ENCODE measurements at places on chromosomes 4 and X. TPM values are rescaled to one million over a fixed set of nuclear protein-coding genes. Genes with fewer than 3 reads are reported as not detected.

DNA sequence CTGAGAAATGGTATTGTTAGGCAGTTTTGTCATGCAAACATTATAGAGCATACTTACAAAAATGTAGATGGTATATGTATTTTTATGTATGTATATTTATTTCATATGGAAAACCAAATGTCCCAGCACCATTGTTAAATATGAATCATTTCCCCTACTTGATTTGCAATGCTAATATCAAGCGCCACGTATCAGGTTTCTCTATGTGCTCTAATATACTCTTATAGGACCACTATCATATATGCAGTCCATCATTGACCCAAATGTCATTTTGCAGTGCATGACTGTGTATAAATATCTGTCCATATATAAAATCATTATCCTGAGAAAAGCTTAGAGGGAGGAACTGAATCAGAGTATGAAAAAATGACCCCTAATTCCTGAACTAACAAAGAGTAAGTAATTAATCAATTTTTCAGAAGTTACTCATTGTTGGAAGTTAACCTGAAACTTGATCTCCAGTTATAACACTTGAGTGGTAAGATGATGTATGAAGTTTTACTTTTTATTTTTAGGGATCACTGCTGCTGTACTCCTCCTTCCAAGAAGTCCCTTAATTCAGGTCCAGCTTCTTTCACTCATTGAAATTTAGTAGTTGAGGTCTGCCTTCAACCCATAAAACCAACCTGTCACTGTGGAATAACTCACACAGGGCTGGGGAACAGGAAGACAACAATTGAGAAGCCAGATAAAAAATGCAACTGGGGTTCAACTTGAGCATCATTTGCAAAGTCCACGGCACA lies 134.8 kb upstream of the LDB2 start:
- H3K27me3 ChIP-seq: no peaks in the 10 kb centered on the region
- no peak overlapping the region for H3K27ac ChIP-seq
- DNase-seq: no peak
- H3K4me3 ChIP-seq: no peak overlapping the region

DNA sequence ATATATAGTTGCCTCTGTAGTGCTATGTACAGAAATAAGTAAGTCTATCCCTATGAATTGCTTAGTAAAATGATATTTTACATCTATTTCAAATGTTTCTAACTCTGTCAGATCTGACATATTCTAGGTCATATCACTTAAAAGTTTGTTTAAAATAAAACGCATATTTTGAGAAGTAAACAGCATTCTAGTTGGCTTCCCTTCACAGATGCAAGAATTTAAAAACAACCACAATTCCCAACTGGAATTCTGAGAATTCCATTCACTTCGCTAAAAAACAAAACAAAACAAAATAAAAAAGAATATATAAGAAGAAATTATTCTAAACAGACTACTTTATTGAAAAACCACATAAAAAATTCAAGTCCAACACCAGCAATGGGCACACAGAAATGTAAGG lies 126.0 kb downstream of the PPP3CA start:
- no peak overlapping the region for H3K4me3 ChIP-seq
- H3K36me3 ChIP-seq: no peaks in the 10 kb centered on the region
- H3K27me3 ChIP-seq: no peaks in the 10 kb centered on the region

GRCh38 chrX:132740316-132741123 lies 217.9 kb downstream of the HS6ST2 start:
- no peaks in the 10 kb centered on the region for H3K27me3 ChIP-seq
- H3K4me3 ChIP-seq: no peak overlapping the region
- H3K27ac ChIP-seq: no peak overlapping the region
- DNase-seq: no peak
- H3K36me3 ChIP-seq: no peaks in the 10 kb centered on the region

DNA sequence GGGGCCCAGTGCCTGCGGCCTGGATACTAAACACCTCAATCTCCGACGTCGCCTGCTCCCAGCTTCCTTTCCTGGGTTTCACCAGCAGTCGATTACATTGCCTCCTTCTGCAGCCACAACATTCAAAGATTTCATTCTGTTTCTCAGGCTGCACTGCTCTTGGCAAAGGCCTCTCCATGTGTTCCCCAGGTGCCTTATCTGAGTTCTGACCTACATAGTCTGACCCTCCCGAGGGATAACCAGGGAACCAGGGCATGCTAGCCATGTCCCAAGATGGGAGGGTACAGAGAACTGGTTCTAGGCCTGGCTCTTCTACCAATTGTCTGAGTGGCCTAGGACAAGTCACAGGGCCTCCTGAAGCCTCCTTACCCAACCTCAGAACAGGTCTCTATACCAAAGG lies 62.2 kb upstream of the ACSL1 start:
- H3K36me3 ChIP-seq: no peaks in the 10 kb centered on the region
- no peak overlapping the region for H3K27ac ChIP-seq
- H3K27me3 ChIP-seq: no peaks in the 10 kb centered on the region
- no peak overlapping the region for H3K4me3 ChIP-seq

- H3K36me3 ChIP-seq: no peaks in the 10 kb centered on the region
- peaks cover 4% of the 10 kb centered on the region for H3K27me3 ChIP-seq
- no peak overlapping the region for H3K4me3 ChIP-seq
- DNase-seq: no peak
These were observed 76.9 kb upstream of the GPM6B start for GRCh38 chrX:13893826-13894225.

- no peak overlapping the region for H3K4me3 ChIP-seq
- DNase-seq: no peak
- no peaks in the 10 kb centered on the region for H3K27me3 ChIP-seq
- no peak overlapping the region for H3K27ac ChIP-seq
These were observed 56.7 kb downstream of the ADGRG2 start for GRCh38 chrX:19065535-19065934.

The CDKL2 gene
- total RNA-seq: 1.1 TPM

The GABRQ gene
- total RNA-seq: not detected

DNA sequence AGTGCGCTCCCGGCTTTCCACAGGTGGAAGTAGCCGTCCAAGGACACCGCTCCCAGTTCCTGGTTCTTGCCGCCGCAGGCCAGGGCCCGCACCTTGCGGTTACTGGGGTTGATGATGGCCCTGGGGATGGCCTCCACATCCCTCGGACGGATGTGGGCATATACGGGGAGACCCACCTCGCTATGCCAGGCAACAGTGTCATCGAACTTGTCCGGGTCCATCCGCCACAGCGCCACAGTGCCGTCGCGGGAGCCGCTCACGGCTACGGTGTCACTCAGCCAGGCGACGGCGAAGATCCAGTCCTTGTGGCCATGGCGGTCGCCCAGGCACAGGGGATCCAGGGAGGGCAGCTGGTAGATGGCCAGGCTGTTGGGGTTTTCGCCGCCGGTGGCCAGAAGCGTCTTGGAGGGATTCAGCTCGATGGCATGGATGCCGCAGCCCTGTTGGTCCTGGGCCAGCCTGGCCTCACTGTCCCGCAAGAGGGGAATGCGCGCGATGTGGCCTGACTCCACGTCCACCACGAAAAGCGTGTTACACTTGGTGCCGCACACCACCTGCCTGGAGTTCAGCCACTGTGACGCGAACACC lies 795 bp downstream of the DCAF12L1 start:
- no peaks in the 10 kb centered on the region for H3K36me3 ChIP-seq
- no peak for DNase-seq
- no peaks in the 10 kb centered on the region for H3K4me1 ChIP-seq
- H3K4me3 ChIP-seq: no peak overlapping the region
- H3K27ac ChIP-seq: no peak overlapping the region

DNA sequence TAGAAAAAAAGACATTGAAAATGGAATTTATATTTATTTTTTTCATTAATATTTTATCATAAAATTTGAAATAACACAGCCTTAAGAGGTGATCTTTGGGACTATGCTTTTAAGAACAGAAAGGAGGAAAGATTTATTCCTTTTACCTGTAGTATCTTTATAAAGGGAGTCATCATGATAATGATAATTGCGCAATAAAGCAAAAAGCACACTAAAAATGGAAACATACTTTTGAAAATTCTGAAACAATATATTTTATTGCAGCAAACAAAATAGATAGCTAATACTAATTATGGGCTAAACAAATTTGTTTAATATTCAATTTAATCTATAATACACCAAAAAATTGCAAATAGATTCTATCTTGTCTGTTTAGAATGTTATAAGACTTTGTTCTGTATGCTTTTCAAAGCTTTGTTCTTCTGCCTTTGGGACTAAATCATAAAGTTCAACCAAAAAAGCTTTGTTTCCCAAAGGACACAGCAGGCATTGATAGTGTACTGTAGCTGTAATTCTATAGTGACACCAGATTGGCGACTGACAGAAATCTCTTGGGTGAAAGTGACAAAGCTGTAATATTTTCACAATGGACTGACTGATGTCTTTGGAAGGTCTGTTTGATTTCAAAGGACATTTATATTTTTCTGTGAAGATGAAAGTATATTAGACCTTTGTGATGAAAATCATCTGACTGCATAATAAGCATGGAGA lies 2156.6 kb upstream of the TENM3 start:
- DNase-seq: no peak
- no peaks in the 10 kb centered on the region for H3K4me1 ChIP-seq
- no peaks in the 10 kb centered on the region for H3K36me3 ChIP-seq
- no peak overlapping the region for H3K4me3 ChIP-seq
- no peaks in the 10 kb centered on the region for H3K27me3 ChIP-seq

DNA sequence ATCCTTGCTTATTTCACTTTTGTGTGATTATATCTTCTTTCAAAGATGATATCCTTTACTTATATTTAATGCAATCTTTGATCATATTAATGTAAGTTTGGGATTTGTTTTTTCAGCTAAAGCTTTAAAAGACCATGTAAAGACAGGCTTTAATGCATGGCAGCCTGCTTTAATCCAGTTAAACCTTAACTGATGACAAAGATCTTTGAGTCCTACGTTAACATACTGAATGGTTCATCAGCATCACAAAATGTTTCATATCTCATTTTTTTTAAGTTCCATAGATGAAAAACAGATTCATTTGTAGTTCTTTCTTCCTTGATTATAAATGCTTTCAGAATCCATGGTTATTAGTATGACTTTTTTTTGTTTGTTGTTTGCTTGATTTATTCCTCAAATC lies 1102.8 kb downstream of the FSTL5 start:
- H3K27ac ChIP-seq: no peak overlapping the region
- H3K4me3 ChIP-seq: no peak overlapping the region
- H3K27me3 ChIP-seq: no peaks in the 10 kb centered on the region
- H3K36me3 ChIP-seq: no peaks in the 10 kb centered on the region

The FRAS1 gene
- 4.0 TPM for total RNA-seq

GRCh38 chrX:38717871-38718270 lies 83.4 kb upstream of the MID1IP1 start:
- no peak overlapping the region for H3K4me3 ChIP-seq
- no peaks in the 10 kb centered on the region for H3K27me3 ChIP-seq
- DNase-seq: no peak
- H3K27ac ChIP-seq: no peak overlapping the region

DNA sequence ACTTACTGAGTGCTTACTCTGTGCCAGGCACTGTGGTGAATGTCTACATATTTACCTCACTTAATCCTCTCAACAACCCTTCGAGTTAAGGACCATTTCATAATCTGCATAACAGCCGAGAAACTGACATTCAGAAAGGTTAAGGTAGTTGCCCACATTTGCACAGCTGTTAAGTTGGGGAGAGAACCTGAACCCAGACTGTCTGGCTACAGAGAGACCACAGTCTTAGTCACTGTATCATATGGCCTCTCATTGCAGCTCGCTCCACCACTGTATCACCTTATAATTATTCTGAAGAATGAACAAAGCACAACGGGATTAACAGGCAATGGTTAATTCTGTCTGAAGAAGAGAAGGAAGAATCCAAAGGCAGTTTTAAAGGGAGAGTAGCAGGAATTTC lies 98.5 kb downstream of the ADGRA3 start:
- H3K27me3 ChIP-seq: no peaks in the 10 kb centered on the region
- no peaks in the 10 kb centered on the region for H3K36me3 ChIP-seq
- no peak for DNase-seq
- no peak overlapping the region for H3K4me3 ChIP-seq
- H3K4me1 ChIP-seq: no peaks in the 10 kb centered on the region

DNA sequence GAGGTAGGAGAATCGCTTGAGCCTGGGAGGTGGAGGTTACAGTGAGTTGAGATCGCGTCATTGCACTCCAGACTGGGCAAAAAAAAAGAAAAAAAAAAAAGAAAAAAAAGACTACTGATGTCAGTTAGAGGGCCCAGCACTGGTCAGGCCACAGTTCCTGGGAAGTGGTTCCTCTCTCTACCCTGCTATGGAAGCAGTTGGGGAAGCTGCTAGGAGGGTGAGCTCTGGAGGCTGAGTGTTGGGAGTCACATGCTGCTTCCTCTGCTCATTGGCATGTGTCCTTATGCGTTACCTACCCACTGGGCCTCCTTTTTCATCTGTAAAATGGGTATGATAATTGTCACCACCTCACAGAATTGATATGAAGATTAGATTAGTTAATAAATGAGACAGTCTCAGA lies 50.7 kb downstream of the SEPSECS start:
- no peaks in the 10 kb centered on the region for H3K36me3 ChIP-seq
- H3K27me3 ChIP-seq: no peaks in the 10 kb centered on the region
- H3K4me3 ChIP-seq: no peak overlapping the region
- DNase-seq: no peak
- no peaks in the 10 kb centered on the region for H3K4me1 ChIP-seq

GRCh38 chr4:139668658-139669201 lies 3.1 kb downstream of the MGST2 start:
- H3K27me3 ChIP-seq: no peaks in the 10 kb centered on the region
- no peak overlapping the region for H3K27ac ChIP-seq
- peaks cover 12% of the 10 kb centered on the region for H3K4me1 ChIP-seq
- no peak for DNase-seq

DNA sequence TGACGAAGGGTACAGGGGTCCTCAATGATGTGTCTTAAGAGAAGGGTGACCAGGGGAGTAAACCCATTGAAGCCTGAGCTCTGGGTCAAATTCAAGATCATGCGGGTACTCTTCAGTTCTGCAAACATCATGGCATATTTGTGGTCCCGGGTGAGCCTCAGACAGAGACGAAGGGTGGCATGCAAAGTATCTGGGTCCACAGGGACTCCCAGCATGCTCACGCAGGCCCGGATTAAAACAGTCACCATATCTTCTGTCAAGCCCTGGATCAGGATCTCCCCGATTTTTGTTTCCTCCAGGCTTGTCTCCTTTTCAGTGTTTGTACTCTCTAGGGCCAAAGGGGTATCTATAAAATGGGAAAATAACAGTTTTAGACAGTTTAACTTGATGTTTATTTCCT lies 102.9 kb downstream of the HUWE1 start:
- no peak overlapping the region for H3K4me3 ChIP-seq
- H3K36me3 ChIP-seq: peaks cover 3% of the 10 kb centered on the region
- no peaks in the 10 kb centered on the region for H3K4me1 ChIP-seq

DNA sequence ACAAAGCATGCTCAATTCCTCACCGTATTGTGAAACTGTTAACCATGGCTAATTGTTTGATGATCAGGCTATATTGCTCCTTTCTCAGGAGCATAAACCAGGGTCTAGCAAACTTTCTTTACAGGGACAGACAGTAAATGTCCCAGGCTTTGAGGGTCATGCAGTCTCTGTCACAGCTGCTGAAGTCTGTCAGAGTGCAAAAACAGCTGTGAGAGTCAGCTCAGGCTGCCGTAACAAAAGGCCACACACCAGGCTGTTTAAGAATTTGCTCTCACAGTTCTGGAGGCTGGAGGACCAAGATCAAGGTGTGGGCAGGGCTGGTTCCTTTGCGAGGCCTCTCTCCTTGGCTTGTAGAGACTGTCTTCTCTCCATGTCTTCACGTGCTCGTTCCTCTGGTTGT lies 75.6 kb downstream of the GPR143 start:
- DNase-seq: no peak
- H3K27ac ChIP-seq: no peak overlapping the region
- H3K4me3 ChIP-seq: no peak overlapping the region
- no peaks in the 10 kb centered on the region for H3K27me3 ChIP-seq
- no peaks in the 10 kb centered on the region for H3K36me3 ChIP-seq
- H3K4me1 ChIP-seq: no peaks in the 10 kb centered on the region

All from colonic mucosa (tissue), 4 donors.